Natural killer cell treated with Interleukin-12 subunit alpha and Interleukin-12 subunit beta and Interleukin-15 and Interleukin-18, amount 100 ng/mL, for 72 hours (primary cell): ENCODE measurements at places on chromosomes 12 and 14. TPM values are rescaled to one million over a fixed set of nuclear protein-coding genes. Genes with fewer than 3 reads are reported as not detected.
A peak's percentile ranks its signal among the peaks of the same experiment; 100 is the strongest.

GRCh38 chr12:68040450-68041075 is 51.3 kb downstream of the IFNG-AS1 start:
- DNase-seq = peak; percentile 82

GRCh38 chr14:74618078-74618952 is 6.3 kb upstream of the LTBP2 start:
- DNase-seq = peak; percentile 91

Gene TAS2R31
- 11.4 TPM for total RNA-seq

DNA sequence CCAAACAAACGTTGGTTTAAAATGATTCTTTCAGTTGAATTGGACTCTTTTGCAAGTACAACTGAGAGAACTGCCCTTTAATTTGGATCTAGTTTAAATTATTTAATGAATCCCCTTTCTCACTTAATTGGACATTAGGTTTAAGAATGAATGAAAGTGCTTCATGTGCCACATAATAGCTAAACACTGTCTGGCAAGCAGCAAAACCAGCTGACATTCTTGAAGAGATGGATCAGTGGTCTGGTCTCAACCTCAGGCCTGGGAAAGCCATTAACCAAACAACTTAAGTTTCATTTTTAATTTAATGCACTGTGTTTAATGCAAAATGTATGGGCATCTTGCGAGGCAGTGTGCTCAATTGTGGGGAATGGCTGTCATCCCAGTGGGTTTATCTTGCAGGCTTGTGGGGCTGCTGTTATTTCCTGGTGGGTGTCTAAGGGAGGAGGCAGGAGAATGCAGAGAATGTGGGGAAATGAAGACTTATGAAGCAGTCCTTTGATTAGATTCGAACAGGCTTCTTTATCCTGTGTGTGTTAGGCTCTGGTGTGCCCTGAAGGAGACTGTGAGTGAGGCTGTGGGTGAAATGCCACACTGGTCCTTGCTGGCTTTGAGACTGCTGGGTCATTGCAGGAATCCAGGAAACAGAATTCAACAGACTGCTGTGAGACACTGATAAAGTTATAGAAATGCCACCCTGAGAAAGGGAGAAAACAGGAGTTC is 144.1 kb upstream of the PELI2 start:
- no peak for DNase-seq

DNA sequence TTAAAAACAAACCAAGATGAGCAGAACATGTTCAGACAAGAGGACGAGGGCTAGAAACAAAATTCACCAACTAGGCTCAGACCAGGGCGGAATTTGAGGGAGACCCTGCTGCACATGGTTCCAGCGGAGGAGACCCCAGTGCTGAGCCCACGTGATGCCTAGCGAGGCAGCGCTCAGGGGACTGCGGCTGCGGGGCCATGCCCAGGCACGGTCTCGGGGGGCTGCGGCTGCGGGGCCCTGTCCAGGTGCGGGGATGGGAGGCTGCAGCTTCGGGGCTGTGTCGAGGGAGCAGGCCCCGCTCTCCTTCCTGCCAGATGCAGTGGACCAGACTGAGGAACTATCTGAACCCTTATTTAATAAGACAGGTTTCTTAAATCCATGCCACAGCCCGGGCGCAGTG is 12.7 kb upstream of the CRIP2 start:
- no peak for DNase-seq

Gene FOXN4
- not detected for total RNA-seq

- DNase-seq = no peak
Observed at GRCh38 chr14:101442451-101442850, 118.8 kb upstream of the DIO3 start.

DNA sequence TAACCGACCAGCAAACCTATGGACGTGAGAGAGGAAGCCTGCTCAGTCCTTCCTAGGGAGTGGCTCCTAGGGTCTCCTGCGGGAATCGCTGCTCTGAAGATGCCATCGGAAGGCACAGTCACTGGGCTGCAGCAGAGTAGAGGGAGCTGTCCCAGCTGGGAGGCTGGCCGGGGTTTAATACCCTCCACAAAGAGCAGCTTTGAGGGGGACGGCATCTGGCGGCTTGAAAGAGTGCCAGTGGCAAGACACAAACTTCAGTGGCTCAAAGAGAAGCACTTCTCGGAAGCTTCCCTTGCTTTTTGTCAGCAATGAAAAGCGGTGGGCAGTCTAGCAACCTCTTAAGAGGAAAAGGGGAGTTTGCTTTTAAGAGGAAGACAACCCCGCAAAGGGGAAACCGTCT is 114.6 kb downstream of the TMEM132C start:
- no peak for DNase-seq

GRCh38 chr14:72619881-72620280 is 274.0 kb downstream of the DPF3 start:
- DNase-seq = no peak

- no peak for DNase-seq
Observed at GRCh38 chr12:88994971-88995370, 357.3 kb downstream of the DUSP6 start.

DNA sequence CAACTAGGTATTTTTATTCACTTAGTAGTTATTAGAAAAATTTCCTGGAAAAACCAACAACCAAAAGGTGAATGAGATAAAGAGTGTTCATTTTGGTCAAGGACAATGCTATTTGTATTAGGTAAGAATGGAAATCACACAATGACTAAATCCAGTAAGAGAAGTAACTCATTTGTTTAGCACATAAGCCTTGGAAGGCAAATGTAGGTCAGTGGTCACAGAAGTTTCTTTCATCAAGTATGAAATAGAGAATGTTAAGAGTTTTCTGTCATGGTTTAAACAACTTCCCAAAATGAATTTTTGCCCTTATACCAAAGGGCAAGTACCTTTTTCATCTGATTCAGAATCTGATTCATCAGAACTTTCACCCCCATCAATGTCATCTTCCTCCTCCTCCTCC is 101.7 kb downstream of the KIF21A start:
- DNase-seq = no peak

DNA sequence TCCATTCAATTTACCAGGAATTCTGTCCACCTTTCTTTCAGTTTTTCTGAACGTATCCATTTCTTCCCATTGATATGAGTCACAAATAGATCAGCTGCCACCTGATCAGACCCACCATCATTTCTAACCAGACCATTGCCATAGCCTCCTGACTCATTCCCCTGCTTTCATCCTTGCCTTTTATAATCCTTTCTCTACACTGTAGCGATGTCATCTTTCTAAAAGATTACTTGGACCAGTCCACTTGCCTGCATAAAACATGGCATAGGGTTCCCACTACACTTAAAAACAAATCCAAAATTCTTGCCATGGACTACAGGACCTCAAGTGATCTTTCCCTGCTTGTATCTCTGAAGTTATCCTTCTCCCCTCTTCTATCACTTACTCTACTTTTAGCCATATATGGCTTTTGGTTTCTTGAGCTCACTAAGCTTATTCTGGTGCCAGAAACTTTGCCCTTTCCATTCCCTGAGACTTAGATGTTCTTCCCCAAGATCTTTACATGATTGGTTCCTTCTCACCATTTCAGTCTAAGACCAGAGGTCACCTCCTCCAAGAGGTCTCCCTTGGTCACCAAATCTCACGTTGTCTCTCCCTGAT is 149.5 kb upstream of the KRR1 start:
- no peak for DNase-seq

GRCh38 chr14:103313704-103314103 is 20.3 kb upstream of the EIF5 start:
- no peak for DNase-seq

Gene DGLUCY
- 28.4 TPM for total RNA-seq

DNA sequence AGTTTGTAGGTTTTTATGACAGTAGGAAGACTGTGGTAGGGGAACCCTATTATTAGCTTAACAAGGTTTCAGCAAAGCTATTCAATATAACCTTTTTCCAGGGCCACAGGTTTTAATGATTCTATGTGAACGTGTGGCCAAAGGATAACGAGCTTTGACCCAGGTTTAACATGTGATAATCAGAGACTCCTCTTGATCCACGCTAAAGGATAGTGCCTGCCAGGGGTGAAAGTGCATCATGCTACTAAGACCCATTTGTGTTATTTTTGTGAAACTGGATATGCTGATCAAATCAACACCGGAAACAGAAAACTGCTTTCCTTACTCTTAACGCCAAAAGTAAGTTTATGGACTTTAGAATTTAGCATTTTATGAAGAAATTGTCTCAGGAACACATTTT is 909 bp upstream of the TAOK3 start:
- DNase-seq = no peak

DNA sequence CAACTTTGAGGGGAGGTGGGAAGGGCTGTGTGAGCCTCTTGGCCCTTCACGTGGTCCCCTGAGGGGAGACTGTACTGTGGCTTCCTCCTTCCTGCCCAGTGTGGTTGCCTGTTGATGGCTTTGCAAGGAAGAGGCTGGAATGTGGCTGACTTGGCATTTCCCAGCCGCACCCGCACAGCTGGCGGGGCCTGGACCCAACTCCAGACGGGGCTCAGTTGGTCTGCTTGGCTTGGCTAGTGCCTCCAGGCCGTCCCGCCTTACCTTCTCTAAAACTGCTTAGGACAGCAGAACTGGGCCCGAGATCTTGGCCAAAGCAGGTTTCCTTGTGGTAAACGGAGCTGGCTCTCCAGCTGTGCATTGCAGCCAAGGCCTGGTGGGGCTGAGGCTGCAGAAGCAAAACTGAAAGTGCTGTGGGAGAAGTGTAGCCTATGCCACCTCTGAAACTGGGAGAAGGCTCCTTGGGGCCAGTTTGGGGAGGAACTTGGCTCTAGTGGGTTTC is 139.5 kb downstream of the SMOC1 start:
- no peak for DNase-seq

Gene MYF5
- total RNA-seq = not detected

DNA sequence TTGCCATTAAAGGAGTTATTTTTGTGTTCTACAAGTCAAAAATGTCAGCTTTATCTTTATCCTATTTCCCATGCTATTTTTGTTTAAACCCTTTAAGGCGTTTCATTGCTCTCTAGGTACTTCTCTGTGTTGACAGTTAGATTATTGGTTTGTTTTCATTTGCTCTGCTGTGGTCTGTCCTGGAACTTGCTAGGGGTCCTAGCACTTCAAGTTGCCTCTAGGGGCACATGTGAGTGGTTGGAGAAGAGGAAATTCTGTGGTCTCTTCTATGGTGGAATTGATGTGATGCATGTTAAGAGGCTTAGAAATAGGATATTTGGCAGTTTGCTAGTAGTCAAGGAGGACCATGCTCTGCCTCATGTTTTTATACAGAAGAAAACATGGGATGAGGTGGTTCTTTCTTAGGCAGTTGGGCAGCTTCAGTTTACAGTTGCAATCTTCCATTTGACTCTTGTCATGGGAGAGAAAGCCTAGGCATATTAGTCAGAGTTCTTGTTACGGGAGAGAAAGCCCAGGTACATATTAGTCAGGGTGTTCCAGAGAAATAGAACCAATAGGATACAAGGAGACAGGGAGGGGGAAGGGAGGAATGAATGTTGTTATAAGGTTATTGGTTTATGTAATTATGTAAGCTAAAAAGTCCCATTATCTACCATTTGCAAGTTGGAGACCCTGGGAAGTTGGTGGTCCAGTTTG is 14.4 kb downstream of the TTLL5 start:
- no peak for DNase-seq

DNA sequence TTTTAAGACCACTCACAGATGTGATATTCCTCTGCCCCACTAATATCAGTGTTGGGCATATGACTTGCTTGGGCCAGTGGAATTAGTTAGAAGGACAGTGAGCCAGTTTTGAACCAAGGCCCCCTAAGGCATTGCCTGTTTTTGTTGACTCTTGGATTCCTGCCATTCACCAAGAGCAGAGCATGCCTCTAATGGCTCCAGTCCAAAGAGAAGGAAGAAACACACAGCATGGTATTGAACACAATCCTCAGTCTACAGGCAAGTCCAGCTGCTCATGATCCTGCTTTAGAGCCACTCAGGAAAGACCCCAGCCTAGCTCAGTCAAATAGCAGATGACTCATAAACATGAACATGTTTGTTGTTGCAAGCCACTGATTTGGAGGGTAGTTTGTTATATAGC is 1201.5 kb downstream of the BCL11B start:
- DNase-seq = no peak

Gene LYZ
- not detected for total RNA-seq

DNA sequence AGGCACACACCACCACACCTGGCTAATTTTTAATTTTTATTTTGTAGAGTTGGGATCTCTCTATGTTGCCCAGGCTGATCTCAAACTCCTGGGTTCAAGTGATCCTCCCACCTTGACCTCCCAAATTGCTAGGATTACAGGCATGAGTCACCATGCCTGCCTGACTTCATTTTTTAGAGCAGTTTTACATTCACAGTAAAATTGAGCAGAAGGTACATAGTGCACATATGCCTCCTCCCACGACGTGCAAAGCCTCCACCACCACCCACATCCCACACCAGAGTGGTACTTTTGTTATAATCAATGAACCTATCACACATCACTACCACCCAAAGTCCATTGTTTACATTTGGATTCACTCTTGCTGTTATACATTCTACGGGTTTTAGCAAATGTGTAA is 62.5 kb upstream of the PLEKHG3 start:
- no peak for DNase-seq

DNA sequence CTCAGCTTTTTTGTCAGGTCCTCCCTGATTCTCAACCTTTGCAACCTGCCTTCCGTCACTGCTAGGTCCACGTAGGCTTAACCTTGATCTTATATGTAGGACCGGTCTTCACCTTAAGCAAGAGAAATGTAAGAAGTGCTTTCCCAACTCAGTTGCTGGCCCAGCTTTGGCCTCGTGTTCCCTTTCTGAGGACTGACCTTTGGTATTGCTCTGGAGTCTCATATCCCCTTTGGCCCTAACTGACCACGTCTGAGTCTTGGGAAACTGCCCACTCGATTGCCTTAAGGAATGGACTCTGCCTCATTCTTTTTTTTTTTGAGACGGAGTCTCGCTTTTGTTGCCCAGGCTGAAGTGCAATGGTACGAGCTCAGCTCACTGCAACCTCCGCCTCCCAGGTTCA is 8.0 kb downstream of the ACOT6 start:
- DNase-seq = no peak

DNA sequence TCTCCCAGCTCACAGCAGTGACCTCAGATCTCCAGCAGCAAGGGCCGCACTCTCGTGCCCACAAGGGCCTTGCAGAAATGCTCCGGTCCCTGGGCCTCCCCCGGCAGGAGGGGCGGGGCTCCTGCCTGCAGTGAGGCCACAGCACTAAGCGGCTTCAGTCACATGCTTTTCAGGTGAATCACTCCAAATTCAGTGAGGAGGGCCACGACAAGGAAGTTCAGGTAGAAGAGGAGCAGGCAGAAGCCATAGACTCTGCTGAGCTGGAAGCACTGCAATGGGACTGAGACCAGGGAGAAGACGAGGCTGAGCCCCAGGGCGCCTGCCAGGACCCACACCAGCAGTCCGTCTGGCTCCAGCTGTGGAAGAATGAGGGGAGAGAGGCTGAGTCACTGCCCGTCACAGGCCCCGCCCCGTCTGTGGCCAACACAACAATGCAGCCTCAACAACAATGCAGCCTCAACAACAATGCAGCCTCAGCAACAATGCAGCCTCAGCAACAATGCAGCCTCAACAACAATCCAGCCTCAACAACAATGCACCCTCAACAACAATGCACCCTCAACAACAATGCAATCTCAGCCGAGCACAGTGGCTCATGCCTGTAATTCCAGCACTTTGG is 35.2 kb downstream of the SLC8B1 start:
- no peak for DNase-seq
